HCT116 (cell line): ENCODE measurements at places on chromosomes 7 and 10.
A peak's percentile ranks its signal among the peaks of the same experiment; 100 is the strongest.

GRCh38 chr10:17984056-17984455 lies 32.3 kb downstream of the SLC39A12 start:
- peak; percentile 46 for DNase-seq

GRCh38 chr10:58394471-58394870 lies 9.3 kb downstream of the TFAM start:
- no peak for DNase-seq

- no peak for DNase-seq
Observed at GRCh38 chr10:60942134-60942787, 1.7 kb downstream of the RHOBTB1 start.

DNA sequence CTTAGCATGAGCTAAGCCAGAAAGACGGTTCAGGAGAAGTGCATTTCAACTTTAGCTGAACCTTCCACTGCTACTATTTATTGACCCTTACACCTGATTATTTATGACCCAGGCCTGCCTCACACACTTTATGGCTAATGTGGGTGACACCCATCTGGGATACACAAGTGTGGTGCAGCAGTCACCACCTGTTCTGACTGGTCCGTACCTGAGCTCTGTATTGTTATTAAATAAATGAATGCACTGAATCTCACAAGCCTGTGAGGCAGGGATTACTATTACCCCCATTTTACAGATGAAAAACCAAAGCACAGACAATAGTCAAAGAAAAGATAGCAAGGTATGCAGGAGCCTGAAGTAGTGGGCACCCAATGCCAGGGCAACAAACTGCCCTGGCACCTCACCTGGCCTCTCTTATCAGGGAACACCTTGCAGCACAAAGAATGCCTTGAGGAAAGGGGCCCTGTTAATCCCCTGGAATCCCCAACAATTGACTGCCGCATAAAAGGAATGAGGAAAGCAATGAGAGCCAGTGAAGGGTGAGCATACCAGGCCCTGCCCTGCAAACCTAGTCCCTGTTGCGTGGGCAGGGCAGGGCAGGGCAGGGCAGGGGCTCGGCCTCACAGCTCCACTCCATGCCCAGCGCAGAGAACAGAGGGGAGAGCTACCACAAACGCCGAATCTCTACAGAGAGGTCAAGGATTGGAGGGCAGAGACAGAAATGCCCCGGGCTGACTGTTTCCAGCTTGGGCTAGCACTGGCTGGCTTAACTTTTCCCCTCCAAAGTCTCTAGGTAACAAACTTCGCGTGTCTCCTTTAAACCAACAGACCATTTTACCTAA lies 1.3 kb downstream of the ANXA11 start:
- DNase-seq = no peak

DNA sequence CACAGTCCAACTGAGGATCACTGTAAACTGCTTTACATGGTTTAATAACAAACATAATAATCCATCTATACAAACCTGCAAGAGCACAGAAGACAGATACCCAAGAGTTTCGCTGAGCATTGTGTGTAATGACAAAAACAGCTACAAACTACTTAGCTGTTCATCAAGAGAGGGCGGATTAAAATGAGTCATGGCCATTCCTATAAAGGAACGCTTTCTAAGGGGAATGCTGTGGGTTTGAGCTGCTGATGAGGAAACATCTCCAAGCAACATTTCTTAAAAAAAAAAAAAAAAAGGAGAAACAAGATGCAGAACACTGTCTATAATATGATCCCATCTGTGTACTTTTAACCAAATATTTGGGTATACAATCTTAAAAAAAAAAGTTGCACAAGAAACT lies 33.8 kb downstream of the VOPP1 start:
- no peak for DNase-seq

- no peak for DNase-seq
Observed at GRCh38 chr7:147298611-147299043, 1182.0 kb downstream of the CNTNAP2 start.

GRCh38 chr10:11270135-11270857 lies 252.6 kb downstream of the CELF2 start:
- peak; percentile 50 for DNase-seq

DNA sequence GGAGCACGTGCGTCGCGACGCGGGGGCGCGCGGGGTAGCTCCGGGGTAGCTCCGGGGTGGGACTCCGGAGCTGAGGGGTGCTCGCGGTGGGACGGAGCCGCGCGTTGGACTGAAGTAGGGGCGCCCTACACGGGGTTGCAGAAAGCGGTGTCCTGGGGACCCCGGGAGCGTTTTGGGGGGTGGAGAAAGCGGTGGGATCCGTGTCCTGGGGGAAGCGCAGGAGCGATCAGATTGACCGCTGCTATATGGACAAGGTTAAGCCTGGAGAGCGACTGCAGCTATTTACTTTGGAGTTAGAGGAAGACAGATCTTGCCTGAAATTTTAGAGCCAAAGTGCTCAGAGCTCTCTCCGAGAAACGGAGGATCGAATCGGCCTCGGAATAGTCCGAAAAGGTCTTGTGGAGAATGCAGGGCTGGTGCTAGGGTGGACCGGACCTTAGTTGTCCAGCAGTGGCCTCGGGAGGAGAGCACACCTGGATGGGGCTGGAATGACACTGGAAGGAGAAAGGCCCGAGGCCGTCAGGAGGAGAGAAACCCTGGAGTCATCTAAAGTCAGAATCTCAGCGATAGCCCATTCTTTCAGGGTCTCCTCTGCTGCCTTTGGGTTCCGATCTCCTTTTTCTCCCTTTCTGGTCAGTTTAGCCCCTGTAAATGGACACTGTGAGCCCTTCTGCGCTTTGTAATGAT lies 564 bp downstream of the PDSS1 start:
- DNase-seq = no peak

DNA sequence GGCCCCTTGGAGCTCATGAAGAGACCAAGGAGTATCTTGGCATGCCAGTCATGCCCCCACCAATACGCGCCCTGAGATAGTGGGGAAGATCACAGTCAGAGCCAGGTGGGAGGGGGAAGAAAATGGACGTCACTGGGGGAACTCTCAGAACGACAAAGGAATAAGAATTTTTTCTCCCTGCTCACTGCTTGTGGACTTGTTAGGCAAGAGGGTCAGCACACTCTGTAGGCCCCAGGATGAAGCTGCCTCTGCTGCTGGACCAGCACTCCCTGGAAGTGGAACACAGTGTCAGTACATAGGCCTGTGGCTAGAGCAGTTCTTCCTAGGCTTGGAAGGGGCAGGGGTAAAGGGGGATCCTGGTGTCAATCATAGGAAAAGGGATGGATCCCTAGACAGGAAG lies 46.5 kb downstream of the DRGX start:
- no peak for DNase-seq
